ENCODE measurements at places on chromosomes 12 and 14.

DNA sequence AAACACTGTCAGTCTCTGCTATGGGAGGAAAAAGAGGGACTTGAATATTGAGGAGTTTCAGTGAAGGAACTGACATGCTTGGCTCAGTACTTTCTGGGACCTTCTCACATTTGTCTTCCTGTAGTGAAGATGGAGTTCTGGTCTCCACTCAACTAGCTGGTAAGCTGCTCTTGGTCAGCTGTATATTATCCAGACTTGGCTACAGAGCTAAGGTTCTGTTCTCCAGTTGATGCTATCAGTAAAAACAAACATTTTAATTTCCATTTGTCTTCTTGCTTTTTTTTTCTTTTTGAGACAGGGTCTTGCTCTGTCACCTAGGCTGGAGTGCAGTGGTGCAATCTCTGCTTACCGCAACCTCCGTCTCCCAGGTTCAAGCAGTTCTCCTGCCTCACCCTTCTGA, 5.3 kb downstream of the RNF34 start:
- no peak for DNase-seq

GRCh38 chr14:92943855-92944570, 21.1 kb downstream of the CHGA start:
- no peak for DNase-seq

- no peak for DNase-seq
These were observed 79.2 kb downstream of the ASCL1 start for GRCh38 chr12:103036581-103037214.

- no peak for DNase-seq
These were observed 84.7 kb downstream of the HECTD1 start for GRCh38 chr14:31122921-31123320.

- DNase-seq, result no peak
These were observed 163.0 kb downstream of the BRMS1L start for GRCh38 chr14:35988972-35989690.

- DNase-seq, result no peak
These were observed 5.8 kb upstream of the KRT80 start for GRCh38 chr12:52197371-52198231.

GRCh38 chr12:28987538-28988324, 161.3 kb upstream of the FAR2 start:
- no peak for DNase-seq

DNA sequence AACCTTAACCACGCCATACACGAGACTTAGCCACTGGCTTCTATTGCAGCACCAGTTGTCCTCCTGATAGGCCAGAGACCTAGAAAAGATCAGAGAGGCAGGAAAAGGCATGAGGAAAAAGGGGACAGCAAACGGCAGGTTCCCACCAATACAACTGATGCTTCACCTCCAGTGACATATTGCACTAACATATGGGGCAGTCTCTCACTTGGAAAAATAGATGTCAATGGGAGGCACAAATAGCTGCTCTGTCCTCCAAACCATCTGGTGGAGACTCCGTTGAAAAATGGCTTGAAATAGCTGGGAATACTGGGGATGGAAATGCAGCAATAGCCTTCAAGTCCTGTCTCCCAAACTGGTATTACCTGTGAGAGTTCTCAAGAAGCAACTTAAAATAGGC, 20.3 kb downstream of the SLC8A3 start:
- DNase-seq, result no peak

- no peak for DNase-seq
These were observed 31.6 kb upstream of the SGPP1 start for GRCh38 chr14:63759456-63759855.

DNA sequence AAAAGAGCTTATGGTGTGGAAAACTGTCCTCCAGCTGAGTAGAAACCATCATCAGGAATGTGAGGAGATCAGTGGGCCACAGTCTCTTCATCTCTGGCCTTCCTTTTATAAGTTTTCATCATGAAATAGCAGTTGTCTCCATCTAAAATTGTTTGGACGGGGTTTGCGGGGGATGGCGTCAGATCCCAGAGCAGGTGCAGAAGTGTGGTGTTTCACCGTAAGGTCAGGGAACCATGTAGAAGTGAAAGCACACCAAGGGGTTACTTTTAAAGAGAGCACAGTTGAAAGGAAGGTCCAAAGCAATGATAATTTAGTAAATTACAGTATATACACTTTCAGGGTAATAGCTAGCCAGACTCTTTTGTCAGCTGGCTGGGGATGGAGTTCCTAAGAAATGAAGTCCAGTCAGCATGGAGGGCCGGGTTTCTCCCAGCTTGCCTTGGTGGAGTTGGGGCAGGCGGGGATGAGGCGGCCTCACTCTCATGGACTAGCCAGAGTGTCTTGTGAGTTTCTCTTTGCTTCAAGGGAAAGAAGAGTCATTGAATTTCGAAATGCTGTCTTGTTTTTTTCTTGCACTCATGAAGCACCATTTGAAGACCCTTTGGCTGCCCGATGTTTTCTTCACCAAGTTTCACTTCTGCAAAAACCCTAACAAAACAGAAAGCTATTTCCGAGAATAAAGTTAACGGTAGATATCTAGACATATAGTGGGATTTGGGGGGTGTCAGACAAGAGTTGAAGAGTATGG, 100.6 kb downstream of the ETV6 start:
- no peak for DNase-seq

GRCh38 chr14:95226801-95227200, 69.5 kb upstream of the DICER1 start:
- no peak for DNase-seq

GRCh38 chr12:57694459-57695019, 607 bp downstream of the OS9 start:
- no peak for DNase-seq

GRCh38 chr12:6323995-6324711, 13.7 kb downstream of the PLEKHG6 start:
- DNase-seq, result no peak

Data from CMK (cell line).